ENCODE measurements at places on chromosomes 4 and X.

- H3K27me3 ChIP-seq, result peaks cover 5% of the 10 kb centered on the region
- H3K4me1 ChIP-seq, result no peaks in the 10 kb centered on the region
These were observed 45.3 kb upstream of the CDKN2AIP start for GRCh38 chr4:183399126-183399522.

DNA sequence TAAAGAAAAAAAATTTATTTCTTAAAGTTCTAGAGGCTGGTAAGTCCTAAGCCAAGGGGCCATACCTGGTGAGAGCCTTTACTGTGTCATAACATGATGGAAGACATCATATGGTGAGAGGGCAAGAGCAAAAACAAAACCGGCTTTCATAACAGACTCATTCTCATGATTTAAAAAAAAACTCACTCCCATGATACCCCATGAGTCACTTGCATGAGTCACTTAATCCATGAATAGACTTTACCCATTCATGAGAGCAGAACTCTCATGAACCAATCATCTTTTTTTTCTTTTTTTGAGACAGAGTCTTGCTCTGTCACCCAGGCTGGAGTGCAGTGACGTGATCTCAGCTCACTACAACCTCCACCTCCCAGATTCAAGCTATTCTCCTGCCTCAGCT, 369.7 kb upstream of the DIAPH2 start:
- H3K27me3 ChIP-seq, result no peaks in the 10 kb centered on the region
- H3K27ac ChIP-seq, result no peak overlapping the region
- no peak for DNase-seq
- no peaks in the 10 kb centered on the region for H3K4me1 ChIP-seq

DNA sequence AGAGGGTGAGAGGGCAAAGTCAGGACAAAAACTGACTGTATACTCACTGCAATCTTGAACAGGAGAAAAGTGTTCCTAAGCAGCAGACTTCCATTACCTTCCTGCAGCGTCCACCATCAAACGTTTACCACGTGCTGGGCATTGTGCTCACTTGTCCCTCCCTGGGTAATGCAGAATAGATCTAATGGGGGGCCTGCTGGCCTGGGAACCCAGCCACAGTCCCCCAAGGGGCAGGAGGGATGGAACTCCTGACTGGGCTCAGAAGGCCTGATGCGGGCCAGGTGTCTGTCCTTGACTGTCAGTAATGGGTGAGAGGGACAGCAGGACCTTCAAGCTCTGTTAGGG, 37.6 kb upstream of the FAM156A start:
- peak overlapping the region; percentile 72 for H3K4me3 ChIP-seq
- H3K36me3 ChIP-seq, result no peaks in the 10 kb centered on the region
- H3K4me1 ChIP-seq, result no peaks in the 10 kb centered on the region
- H3K27ac ChIP-seq, result peak overlapping the region; percentile 100
- H3K27me3 ChIP-seq, result peaks cover 3% of the 10 kb centered on the region

DNA sequence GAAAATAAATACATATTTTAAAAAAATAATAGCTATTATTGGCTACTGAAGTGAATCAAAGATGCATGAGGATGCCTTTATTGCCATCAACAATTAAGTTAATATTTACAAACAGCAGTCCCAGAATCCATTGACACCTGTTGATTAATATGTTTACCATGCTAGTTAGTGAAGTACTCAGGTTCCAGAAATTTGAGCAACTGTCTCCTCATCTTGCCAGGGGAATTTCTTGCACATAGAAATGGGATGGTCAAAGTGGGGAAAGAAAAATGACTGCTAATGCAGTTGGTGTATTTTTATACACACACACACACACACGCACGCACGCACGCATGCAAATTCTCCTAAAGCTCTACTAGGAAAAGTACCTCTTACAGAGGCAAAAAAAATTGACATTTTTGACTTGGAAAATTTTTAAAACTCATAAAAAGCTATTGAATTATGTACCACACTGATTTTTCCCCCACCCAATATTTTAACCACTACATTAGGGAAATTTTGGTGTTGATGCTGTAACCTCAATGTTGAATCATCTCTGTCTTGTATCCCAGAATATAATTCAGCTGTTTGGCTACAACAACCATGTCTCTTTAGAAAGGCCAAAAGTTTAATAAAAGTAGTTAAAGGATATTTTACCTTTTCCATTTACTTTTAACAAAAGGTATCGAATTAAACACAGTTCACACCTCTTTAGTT, 105.3 kb upstream of the TMEM150C start:
- no peak overlapping the region for H3K4me3 ChIP-seq
- no peak for DNase-seq
- H3K4me1 ChIP-seq, result no peaks in the 10 kb centered on the region
- H3K36me3 ChIP-seq, result no peaks in the 10 kb centered on the region
- no peak overlapping the region for H3K27ac ChIP-seq

DNA sequence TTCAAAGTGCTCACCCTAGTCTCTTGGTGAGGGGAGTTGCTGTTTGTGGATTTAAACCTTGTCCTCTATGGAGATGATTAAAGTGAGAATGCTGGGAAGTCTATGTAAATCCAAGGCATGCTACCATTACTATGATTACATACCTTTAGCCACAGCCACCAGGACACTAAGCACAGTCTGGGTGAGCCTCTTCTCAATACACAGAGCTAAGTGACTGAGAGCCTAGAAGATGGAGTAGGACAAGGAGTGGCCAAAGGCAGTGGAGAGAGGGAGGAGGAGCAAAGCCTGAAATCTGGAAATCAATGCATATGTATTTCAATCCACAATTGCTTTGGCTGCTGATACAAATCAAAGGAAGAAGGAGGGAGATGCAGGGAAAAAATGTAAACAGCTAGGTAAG, 12.7 kb upstream of the TSPAN5 start:
- 0 out of 2 replicates have a peak, but pooled peaks cover 2% of the 10 kb centered on the region for H3K4me1 ChIP-seq
- no peaks in the 10 kb centered on the region for H3K36me3 ChIP-seq
- no peak for DNase-seq

- no peak overlapping the region for H3K27ac ChIP-seq
- no peaks in the 10 kb centered on the region for H3K27me3 ChIP-seq
- DNase-seq, result no peak
- H3K36me3 ChIP-seq, result no peaks in the 10 kb centered on the region
These were observed 59.6 kb downstream of the NFKB1 start for GRCh38 chr4:102560571-102561341.

DNA sequence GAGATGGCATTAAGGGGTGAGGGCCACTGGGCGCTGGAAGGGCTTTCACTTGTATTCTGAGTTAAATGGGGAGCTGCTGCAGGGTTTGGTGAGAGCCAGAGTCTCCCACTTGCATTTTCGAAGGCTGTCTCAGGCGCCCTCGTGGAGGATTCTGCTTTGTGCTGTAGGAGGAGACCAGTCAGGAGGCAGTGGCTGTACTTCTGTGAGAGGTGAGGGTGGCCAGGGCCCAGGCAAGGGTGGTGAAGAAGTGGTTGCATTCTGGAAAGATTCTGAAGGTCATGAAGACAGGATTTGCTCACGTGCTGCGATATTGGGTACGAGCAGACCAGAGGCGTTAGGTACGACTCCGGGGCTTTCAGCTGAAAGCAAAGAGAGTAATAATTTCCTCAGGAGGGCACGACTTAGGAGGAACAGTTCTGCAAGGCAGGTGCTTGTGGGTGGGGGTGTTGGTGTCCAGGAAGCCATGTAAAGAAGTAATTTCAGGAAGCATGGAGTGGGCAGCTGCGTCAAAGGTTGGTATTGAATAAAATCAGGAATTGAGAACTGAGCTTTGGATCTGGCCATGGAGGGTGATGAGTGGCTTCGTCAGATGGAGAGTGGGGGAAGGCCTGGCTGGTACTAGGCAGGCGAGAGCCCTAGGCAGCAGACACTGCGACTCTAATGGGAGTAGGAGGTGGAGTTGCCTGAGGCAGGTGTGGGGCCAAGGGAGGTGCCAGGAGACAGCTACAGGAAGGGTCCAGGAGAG, 18.2 kb downstream of the PIGG start:
- H3K27ac ChIP-seq, result no peak overlapping the region
- no peak for DNase-seq
- no peaks in the 10 kb centered on the region for H3K4me1 ChIP-seq
- H3K4me3 ChIP-seq, result no peak overlapping the region
- no peaks in the 10 kb centered on the region for H3K27me3 ChIP-seq

DNA sequence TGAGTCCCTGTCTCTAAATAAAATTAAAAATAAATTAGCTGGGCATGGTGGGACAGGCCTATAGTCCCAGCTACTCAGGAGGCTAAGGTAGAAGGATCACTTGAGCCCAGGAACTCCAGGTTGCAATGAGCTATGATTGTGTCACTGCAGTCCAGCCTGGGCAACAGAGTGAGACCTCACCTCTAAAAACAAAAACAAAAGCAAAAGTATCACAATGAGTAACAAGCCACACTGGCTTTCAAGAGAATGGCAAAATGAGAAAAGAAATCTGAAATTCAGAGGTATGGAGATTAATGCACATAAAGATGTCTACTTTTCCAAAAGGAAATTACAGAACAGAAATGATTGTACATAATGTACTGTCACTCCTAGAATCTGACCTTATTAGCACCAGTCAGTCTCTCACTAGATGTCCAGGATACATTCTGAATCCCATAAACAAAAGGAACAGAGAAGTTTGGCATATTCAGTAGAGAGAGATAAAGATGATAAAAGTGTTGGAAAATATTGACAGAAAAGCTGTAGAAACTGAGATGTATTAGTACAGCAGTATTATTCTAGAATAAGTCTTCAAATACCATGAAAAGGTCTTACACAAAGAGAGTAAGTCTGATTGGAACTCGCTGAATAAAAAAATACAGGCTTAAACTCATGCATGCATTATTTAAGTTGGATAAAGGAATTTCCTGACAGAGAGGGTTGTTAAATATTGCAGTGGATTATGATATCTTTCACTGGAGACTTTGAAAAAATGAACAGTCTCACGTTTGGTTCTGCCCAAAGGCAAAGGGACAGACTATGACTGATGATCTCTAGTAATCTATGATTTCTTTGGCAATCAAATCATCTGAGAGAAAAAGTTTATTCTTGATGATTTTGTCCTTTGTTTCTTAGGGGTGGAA, 102.5 kb downstream of the SH3RF1 start:
- no peak for DNase-seq
- no peaks in the 10 kb centered on the region for H3K27me3 ChIP-seq
- no peak overlapping the region for H3K4me3 ChIP-seq
- no peaks in the 10 kb centered on the region for H3K36me3 ChIP-seq

DNA sequence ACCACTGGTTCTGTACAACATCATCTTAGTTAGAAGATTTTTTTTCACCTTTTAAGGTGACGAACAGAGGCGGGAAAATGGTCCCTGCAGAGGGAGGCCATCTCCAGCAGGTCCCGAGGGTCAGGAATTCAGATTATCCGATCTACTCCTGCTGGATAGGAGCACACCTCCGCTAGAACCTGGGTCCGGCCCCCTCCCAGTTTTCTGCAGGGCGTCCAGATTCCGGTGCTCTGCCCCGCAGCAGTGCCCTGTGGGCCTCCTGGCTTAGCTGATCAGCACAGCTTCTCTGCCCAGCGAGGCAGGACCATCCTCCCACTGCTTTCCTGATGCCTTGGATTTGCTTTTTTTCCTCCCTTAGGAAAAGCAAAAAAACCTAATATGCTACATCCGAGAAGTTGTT, 2.3 kb downstream of the TBL1X start:
- H3K4me3 ChIP-seq, result peak overlapping the region; percentile 73
- peaks cover 3% of the 10 kb centered on the region for H3K36me3 ChIP-seq
- peaks cover 10% of the 10 kb centered on the region for H3K4me1 ChIP-seq
- H3K27me3 ChIP-seq, result no peaks in the 10 kb centered on the region

- no peak for DNase-seq
- H3K4me1 ChIP-seq, result no peaks in the 10 kb centered on the region
- H3K4me3 ChIP-seq, result no peak overlapping the region
These were observed 554.0 kb downstream of the ARAP2 start for GRCh38 chr4:35690271-35690670.

- H3K4me1 ChIP-seq, result no peaks in the 10 kb centered on the region
- no peak overlapping the region for H3K27ac ChIP-seq
- no peaks in the 10 kb centered on the region for H3K36me3 ChIP-seq
These were observed 131.4 kb upstream of the ATP6AP2 start for GRCh38 chrX:40449396-40449795.

DNA sequence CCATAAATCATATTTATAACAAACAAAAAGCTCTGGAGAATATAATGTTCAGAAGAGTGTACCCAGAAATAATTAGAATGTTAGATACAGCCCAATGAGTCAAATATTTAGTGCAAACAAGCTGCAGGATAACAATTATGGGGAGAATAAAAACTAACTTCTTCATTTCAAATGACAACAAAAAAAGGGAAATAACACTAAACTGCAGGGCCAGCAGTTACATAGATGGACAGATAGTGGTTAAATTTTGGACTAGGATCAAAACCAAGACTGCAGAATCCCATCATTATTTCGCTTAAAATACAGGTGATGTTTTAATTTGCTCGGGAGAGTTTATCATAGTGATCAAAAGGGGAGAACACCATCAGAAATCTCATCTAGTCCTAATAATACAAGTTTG, 617 bp upstream of the GPR34 start:
- H3K27me3 ChIP-seq, result no peaks in the 10 kb centered on the region
- no peak for DNase-seq
- no peak overlapping the region for H3K4me3 ChIP-seq
- H3K27ac ChIP-seq, result no peak overlapping the region

DNA sequence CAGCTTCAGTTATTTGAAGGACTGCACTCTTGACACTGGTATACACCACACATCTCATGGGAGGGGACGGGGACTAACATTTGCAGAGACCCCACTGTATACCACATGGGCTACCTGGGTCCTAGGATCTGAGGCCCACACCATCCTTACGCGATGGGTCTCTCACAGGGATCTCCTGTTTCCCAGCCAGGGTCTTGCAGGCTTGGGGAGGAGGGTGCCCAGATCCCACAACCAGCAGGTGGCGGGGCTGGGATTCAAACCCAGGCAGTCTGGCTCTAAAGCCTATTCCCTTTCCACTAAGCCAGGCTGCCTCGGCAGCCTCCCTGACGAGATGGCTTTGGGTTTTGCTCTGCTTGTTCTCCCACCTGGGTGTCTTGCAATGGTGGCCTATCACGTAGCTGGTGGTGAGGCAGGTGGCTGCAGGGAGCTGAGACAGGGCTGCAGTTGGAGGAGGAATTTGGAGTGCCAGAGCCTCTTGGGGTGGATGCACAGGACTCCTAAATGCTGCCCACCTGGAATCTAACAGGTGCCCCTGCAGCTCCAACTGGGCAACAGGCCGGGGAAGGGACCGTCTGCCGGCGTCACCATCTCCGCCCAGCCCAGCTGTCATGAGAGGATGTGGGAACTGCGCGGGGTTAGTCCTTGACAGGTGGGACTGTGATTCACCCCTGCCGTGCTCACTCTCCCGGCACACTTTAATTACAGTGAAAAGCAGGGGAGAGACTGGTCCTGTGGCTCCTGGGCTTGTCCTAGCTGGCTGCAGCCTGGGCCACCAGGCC, 110.7 kb downstream of the PSAPL1 start:
- H3K36me3 ChIP-seq, result no peaks in the 10 kb centered on the region
- H3K27me3 ChIP-seq, result no peaks in the 10 kb centered on the region
- no peak overlapping the region for H3K27ac ChIP-seq
- H3K4me1 ChIP-seq, result peaks cover 11% of the 10 kb centered on the region

DNA sequence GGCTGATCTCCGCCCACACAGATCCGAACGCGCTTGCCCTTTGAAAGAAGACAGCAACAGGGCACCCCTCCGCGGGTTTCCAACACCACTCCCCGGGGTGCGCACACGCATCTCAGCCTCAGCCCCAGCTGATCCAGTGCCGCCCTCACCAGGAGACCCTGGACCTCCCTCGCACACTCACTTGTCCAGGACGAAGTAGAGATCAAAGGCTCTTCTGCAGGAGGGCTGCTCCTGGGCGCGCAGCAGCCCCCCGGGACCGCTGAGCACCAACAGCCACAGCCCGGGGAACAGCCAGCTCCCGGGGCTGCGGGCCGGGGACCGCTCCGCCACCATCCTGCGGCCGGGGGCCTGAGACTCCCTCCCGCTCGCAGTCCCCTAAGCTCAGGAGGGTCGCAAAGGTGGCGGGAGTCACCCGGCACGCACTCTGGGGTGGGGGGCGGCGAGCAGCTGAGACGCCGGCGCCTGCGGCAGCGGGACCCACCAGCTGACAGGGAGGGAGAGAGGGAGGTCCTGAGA, 743 bp downstream of the ANTXR2 start:
- no peak for DNase-seq
- H3K4me1 ChIP-seq, result peaks cover 3% of the 10 kb centered on the region
- no peaks in the 10 kb centered on the region for H3K36me3 ChIP-seq
- no peaks in the 10 kb centered on the region for H3K27me3 ChIP-seq
